ENCODE measurements at places on chromosomes 6 and 20. TPM values are rescaled to one million over a fixed set of nuclear protein-coding genes. Genes with fewer than 3 reads are reported as not detected.

GRCh38 chr20:56443654-56444540 lies 24.5 kb upstream of the RTF2 start:
- H3K4me1 ChIP-seq = no peaks in the 10 kb centered on the region
- no peak overlapping the region for H3K27ac ChIP-seq
- H3K36me3 ChIP-seq = no peaks in the 10 kb centered on the region
- no peak overlapping the region for H3K4me3 ChIP-seq
- no peaks in the 10 kb centered on the region for H3K27me3 ChIP-seq

DNA sequence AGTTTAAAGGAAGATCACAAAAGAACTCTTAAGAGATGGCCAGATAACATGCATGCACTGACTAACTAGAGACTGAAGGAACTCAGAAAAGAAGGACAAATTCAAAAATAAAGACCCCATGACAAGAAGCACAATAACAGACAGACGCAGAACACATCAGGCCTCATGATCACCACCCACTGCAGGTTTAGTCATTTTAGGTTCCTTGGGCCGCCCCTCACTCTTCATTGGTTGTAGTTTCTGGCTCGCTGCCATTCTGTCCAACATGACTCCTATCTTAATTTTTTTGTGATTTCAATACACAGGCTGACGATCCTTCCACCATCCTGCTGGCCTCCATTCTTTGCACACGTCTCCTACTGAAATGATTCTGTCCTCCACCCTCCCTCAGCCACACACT lies 21.6 kb downstream of the STX7 start:
- H3K4me1 ChIP-seq = no peaks in the 10 kb centered on the region
- DNase-seq = no peak
- H3K36me3 ChIP-seq = peaks cover 1% of the 10 kb centered on the region
- no peaks in the 10 kb centered on the region for H3K27me3 ChIP-seq

- H3K4me1 ChIP-seq = no peaks in the 10 kb centered on the region
- DNase-seq = peak; percentile 46
- no peak overlapping the region for H3K27ac ChIP-seq
Observed at GRCh38 chr6:113980937-113981554, 10.1 kb upstream of the HDAC2 start.

DNA sequence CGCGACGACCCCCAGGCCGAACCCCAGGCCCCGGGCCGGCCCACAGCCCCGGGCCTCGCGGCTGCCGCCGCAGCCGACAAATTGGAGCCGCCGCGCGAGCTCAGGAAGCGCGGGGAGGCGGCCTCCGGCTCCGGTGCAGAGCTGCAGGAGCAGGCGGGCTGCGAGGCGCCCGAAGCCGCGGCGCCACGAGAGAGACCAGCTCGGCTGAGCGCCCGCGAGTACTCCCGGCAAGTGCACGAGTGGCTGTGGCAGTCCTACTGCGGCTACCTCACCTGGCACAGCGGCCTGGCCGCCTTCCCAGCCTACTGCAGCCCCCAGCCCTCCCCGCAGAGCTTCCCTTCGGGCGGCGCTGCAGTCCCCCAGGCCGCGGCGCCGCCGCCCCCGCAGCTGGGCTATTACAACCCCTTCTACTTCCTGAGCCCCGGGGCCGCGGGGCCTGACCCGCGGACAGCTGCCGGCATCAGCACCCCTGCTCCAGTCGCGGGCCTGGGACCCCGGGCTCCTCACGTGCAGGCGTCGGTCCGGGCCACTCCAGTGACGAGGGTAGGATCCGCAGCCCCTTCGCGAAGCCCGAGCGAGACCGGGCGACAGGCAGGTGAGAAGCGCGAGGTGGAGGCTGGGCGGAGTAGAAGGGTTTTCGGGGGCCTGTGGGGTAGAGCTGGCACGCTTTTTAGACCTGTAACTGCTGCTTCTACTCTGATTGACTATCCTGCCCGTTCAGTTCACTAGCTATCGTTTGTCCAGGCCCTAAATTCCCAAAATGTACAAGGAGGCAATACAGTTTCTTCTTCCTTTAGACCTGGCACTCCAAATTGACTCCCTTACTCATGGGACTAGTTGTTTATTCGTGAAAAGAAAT lies 654 bp downstream of the FAM8A1 start:
- peak overlapping the region; percentile 79 for H3K4me3 ChIP-seq
- peak; percentile 44 for DNase-seq
- peaks cover 15% of the 10 kb centered on the region for H3K36me3 ChIP-seq
- H3K27ac ChIP-seq = peak overlapping the region; percentile 94

DNA sequence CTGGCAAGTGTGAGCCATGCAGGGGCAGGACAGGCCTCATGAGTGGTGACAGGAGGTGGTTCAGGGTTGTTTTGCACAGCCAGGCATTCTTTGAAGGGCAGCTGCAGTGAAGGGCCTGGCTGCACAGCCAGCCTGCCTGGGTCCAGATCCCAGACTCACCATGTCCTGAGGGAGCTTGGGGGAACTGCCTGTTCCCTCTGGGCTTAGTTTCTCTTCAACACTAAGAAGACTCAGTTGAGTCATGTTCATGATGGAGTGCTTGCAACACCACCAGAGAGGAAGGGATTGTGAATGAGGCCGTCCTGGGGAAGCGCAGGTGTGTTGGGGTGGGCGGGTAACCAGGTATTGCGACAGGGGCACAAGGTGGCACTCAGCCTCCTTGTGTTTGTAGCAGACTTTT lies 102.4 kb downstream of the CDH26 start:
- H3K27ac ChIP-seq = no peak overlapping the region
- no peaks in the 10 kb centered on the region for H3K27me3 ChIP-seq
- DNase-seq = peak; percentile 38

DNA sequence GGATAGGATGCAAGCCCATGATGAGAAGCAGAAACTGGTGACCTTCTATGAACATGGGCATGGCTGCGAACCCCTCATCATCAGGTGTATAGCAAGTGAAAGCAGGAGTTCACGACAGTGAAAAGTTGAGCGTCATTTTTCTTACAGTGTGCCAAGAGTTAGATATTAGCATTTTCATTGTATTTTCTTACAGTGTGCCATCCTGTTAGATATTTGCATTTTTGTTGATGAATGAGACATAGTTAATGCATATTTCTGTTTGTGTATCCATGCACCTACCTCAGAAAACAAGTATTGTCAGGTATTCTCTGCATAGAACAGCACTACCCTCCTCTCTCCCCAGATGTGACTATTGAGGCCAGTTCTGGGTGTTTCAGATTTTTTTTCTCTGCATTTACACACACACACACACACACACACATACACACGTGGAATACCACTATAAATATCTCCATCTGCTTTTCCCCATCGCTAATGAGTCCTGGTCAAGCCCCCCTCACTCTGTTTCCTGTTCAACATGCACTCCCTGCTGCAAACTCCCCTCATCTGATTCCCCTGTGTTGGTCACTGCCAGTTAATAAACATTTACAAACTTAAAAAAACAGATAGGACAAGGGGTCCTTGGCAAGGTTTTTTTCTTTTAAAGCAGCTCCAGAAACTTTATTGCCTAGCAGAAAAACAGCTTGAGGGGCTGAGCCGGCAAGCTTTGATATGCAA lies 41.7 kb downstream of the PLN start:
- no peaks in the 10 kb centered on the region for H3K4me1 ChIP-seq
- DNase-seq = no peak
- H3K4me3 ChIP-seq = no peak overlapping the region
- H3K27ac ChIP-seq = no peak overlapping the region
- no peaks in the 10 kb centered on the region for H3K27me3 ChIP-seq

DNA sequence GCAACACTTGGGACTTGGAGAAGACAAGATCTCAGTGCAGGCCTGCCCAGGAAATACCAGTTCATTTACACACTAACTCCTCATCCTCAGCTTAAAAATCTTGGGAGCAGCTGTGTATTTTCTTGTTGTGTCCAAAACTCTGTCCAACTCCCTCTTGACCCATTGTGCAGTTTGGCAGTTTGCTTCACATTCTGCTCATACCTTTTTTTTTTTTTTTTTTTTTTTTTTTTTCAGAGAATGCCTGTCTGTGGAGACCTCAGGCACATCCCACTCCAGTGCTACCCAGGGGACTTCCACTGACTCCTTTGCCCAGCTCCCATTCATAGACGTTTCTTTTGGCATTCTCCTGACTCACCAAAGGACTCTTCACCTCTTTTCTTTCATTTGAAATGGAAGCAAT lies 265.8 kb upstream of the TCF21 start:
- H3K4me1 ChIP-seq = no peaks in the 10 kb centered on the region
- peak; percentile 90 for DNase-seq
- peaks cover 20% of the 10 kb centered on the region for H3K27me3 ChIP-seq
- H3K27ac ChIP-seq = no peak overlapping the region
- no peaks in the 10 kb centered on the region for H3K36me3 ChIP-seq

GRCh38 chr20:59153832-59154231 lies 9.8 kb upstream of the ZNF831 start:
- no peak overlapping the region for H3K27ac ChIP-seq
- no peaks in the 10 kb centered on the region for H3K27me3 ChIP-seq
- no peak for DNase-seq
- no peaks in the 10 kb centered on the region for H3K36me3 ChIP-seq
- no peaks in the 10 kb centered on the region for H3K4me1 ChIP-seq

DNA sequence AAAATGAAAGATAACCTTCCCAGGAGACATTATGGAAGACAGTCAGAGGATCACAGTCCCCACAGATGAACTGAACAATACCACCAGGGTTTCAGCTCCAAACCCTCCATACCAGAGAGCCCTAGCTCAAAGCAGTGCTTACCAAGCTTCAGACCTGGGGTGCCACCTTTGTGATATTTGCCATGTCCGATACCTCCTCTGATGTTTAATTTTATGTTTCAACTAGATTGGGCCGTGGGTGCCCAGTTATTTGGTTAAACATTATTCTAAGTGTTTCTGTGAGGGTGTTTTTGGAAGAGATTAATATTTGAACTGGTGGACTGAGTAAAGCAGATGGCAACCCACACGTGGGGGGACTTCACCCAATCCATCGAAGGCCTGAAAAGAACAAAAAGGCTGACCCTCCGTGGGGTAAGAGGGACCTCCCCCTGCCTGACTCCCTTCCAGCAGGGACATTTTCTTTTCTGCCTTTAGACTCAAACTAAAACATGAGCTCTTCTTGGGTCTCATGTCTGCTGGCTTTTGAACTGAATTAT lies 11.8 kb downstream of the SCML4 start:
- no peak for DNase-seq
- H3K4me1 ChIP-seq = no peaks in the 10 kb centered on the region
- no peak overlapping the region for H3K27ac ChIP-seq
- no peak overlapping the region for H3K4me3 ChIP-seq
- H3K27me3 ChIP-seq = peaks cover 7% of the 10 kb centered on the region

GRCh38 chr6:22965889-22966288 lies 396.5 kb downstream of the HDGFL1 start:
- no peaks in the 10 kb centered on the region for H3K4me1 ChIP-seq
- no peak overlapping the region for H3K27ac ChIP-seq
- no peak overlapping the region for H3K4me3 ChIP-seq
- H3K27me3 ChIP-seq = no peaks in the 10 kb centered on the region
- no peak for DNase-seq

DNA sequence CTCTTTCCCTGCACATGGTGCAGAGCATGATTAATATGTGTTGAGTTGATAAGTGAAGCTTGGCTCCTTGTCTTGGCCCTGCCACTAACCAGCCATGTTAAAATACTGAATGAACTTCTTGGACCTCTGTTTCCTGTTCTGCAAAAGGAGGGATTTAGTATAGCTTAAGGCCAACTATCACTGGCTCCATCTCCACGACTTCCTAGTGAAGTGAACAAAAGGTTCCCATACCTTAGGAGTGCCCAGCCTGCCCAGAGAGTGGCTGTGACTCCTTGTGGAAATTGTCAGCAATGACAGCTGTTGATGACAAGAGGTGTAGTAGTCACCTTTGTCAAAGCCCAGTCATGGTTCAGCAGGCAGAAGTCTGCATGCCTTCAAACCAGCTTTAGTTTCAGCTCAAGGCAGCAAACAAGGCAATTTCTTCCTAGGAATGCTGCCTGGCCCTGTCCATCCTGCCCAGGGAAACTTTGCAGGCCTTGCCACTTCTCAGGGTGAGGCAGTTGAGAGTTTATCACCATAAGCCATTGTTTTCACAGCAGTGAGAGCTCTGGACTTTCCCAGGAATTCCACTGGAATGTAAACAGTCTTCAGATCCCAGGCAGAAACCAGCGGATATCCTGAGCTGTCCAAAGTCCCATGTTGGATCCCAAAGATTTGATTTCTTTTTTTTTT lies 169.7 kb upstream of the TNFAIP3 start:
- H3K27ac ChIP-seq = peak overlapping the region; percentile 99
- peaks cover 63% of the 10 kb centered on the region for H3K4me1 ChIP-seq
- no peaks in the 10 kb centered on the region for H3K27me3 ChIP-seq

CYP39A1 gene
- 4.3 TPM for total RNA-seq

C4B gene
- total RNA-seq = 4.1 TPM

All from cardiac muscle cell (in vitro differentiated cells and primary cell).